ENCODE measurements at places on chromosomes 2 and 18.

GRCh38 chr2:217585362-217585761 lies 417.4 kb downstream of the TNS1 start:
- DNase-seq = no peak
- no peak overlapping the region for H3K27ac ChIP-seq
- H3K27me3 ChIP-seq = no peaks in the 10 kb centered on the region
- no peak overlapping the region for H3K4me3 ChIP-seq
- H3K36me3 ChIP-seq = no peaks in the 10 kb centered on the region

- no peak overlapping the region for H3K4me3 ChIP-seq
- no peak for DNase-seq
- no peaks in the 10 kb centered on the region for H3K36me3 ChIP-seq
- no peak overlapping the region for H3K27ac ChIP-seq
- no peaks in the 10 kb centered on the region for H3K27me3 ChIP-seq
Measured at GRCh38 chr18:43934781-43935471, 657.6 kb upstream of the SYT4 start.

DNA sequence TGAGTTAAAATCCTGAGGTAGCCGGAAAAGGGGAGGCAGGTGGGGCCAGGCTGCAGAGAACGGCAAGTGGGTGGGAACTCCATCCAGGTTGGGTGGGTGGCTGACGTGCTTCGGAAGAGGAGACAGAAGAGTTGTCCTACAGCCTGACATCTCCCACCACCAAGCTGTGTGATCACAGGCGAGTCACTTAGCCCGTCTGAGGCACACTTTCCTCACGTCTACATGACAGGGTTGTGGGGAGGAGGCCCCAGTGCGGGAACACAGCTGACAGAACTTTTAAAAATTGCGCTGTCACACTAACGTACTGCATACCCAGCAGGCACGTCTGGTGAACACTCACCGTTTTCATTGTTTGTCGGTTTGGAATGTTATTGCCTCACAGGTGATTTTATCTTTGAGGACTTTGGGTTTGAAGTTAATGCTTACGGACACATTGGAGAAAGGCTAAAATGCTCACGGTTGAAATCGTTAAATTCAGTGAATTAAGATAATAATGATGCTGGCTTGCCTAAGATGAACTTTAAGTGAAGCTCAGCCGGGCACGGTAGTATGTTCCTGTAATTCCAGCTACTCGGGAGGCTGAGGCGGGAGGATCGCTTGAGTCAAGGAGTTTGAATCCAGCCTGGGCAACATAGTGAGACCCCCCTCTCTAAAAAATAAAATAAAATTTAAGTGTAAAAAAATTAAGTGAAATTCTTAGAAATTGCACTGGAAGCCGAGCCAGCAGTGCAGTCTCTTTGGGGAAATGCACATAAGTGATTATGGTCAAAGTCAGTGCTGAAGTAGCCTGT lies 8.9 kb downstream of the EMILIN2 start:
- H3K4me1 ChIP-seq = no peaks in the 10 kb centered on the region
- H3K4me3 ChIP-seq = no peak overlapping the region
- H3K36me3 ChIP-seq = no peaks in the 10 kb centered on the region
- no peak overlapping the region for H3K27ac ChIP-seq
- H3K27me3 ChIP-seq = peaks cover under 1% of the 10 kb centered on the region

DNA sequence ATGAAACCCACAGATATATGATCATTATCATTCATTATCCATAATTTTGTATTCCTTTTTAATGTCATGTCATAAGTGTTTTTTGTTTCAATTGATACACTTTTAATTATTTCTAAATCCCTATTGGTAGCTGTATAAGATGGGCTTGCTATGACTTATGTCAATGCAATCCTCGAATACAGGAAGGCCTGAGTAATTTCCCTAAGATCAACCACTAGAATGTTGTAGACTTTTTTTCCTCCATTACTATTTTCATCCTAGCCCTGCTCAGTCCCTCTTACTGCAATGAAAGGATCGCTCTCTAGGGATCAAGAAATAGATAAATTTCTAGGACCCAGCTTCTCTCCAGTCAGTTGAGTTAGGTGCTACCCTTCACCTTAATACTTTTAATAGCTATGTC lies 186.3 kb downstream of the KCNE4 start:
- no peak overlapping the region for H3K27ac ChIP-seq
- H3K27me3 ChIP-seq = no peaks in the 10 kb centered on the region
- H3K4me1 ChIP-seq = no peaks in the 10 kb centered on the region
- no peaks in the 10 kb centered on the region for H3K36me3 ChIP-seq
- H3K4me3 ChIP-seq = no peak overlapping the region

GRCh38 chr18:32049393-32050171 lies 31.0 kb downstream of the RNF125 start:
- no peaks in the 10 kb centered on the region for H3K27me3 ChIP-seq
- H3K27ac ChIP-seq = no peak overlapping the region
- DNase-seq = no peak
- no peaks in the 10 kb centered on the region for H3K4me1 ChIP-seq

DNA sequence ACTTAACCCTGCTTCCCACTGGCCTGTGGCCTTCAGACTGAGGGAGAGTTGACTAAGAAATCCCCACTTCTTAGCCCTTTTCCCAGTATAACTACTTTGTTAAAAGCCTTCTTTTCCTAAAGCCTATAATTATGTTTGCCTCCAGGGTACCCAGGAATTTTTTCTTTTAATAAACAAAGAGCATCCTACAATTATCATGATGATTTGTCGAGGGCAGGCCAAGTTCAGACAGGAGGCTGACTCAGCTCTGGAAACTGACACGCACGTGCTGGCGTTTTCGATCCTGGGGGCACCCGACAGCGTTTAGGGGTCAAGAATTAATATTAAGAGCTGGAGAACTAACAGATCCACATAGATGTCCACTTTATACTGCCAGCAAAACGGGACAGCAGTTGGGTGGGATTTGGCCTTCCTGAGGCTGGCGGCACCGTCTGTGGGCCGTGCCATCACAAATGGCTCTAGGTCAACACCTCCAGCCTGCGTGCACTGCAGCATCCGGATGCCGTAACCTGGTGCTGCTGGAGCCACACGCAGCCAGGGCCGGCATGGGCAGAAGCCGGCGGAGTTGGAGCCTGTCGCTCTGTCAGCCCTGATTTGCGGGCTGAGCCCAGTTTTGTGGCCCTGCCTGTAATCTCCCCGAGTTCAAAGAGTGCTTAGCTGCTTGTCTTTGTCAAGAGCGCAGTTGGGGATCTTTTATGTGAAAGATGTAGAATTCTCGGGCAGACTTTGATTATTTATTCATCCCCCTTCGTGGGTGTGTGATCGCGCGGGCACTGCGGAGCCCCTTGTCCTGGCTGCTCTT lies 191.0 kb downstream of the GLI2 start:
- H3K4me1 ChIP-seq = peaks cover 14% of the 10 kb centered on the region
- H3K36me3 ChIP-seq = peaks cover 19% of the 10 kb centered on the region
- DNase-seq = no peak
- H3K27me3 ChIP-seq = no peaks in the 10 kb centered on the region
- H3K27ac ChIP-seq = no peak overlapping the region

Data from spinal cord (tissue), 10 donors.